Stimulated activated CD8-positive, alpha-beta memory T cell treated with anti-CD3 and anti-CD28 coated beads, Interleukin-15, amount 100 ng/mL, for 4 hours (primary cell): ENCODE measurements at places on chromosomes 2 and 18.

GRCh38 chr2:105194022-105194675 lies 47.4 kb upstream of the GPR45 start:
- no peak for DNase-seq

- DNase-seq = no peak
Measured at GRCh38 chr2:1494257-1494656, 81.0 kb downstream of the TPO start.

DNA sequence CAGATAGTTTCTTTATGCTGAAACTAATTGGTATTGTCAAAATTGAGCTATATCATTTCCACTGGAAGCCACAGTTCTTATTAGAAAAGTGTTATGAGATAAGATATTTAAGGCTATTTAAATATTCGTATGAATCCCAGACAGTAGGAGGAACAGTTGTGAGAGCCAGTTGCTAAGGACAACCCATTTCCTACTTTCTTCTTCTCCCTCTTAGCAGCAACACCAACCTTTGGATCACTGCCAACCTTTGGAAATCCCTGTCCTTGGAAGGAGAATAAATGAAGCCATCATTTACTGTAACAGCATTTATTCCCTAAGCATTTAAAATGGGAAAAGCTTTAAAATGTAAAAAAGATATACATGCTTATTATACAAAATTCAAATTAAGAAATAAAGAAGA lies 85.8 kb downstream of the PLCL1 start:
- DNase-seq = no peak

GRCh38 chr18:55322178-55322735 lies 265.7 kb downstream of the TCF4 start:
- no peak for DNase-seq

GRCh38 chr2:218985021-218985324 lies at the start of gene FEV:
Gene FEV (minus strand): TSS chr2:218985184. CDS start chr2:218985075, 109 bp downstream.
- DNase-seq = no peak

GRCh38 chr2:191607096-191607495 lies 70.8 kb upstream of the NABP1 start:
- no peak for DNase-seq

DNA sequence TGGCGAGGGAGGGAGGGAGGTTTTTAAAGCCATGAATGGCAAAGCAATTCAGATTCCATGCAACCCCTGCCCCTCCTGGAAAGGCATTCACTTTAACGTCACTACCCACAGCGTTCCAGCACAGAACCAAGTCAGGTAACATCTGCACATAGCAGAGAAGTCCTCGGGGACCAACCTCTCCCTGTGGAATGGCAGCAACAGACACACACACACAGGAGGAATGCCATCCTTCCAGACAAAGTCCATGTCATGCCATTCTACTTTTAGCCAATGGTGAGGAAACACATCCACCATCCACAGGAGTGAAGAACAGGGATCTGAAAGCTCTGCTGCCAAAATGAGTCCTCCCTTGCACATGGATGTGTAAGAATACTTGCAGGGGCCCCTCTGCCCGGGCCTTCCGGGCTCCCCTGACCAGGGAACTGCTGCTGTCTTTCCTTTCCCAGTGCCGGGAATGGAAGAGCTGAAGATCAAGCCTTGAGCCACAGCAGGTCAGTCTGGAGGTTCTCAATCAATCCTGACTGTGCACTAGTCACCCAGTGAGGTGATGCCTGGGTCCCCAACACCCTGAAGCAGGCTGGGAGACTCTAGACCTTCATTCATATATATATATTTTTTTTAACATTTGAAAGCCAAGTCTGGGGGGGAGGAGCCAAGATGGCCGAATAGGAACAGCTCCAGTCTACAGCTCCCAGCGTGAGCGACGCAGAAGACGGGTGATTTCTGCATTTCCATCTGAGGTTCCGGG lies 63.7 kb downstream of the UXS1 start:
- DNase-seq = no peak

GRCh38 chr2:223979730-223980396 lies 22.6 kb downstream of the MRPL44 start:
- no peak for DNase-seq

GRCh38 chr2:235854276-235854675 lies 313.9 kb downstream of the GBX2 start:
- no peak for DNase-seq

DNA sequence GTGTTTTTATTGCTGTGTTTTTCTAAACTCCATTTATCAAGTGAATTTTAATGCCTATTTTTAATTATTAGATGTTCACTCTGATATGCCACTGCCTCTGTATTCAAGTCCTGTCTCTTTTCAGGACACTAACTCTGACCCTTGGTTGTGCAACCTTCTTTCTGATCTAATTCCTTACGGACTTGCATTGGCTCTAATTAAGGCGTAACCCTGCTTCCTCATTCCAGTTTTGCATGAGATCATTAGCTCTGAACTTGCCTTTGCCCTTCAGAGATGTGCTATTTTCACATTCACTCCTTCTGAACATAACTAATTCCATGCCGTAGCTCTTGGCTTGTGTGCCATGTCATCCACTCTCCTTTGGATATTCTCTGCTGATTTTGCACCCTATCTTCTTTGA lies 162.5 kb upstream of the TMEFF2 start:
- DNase-seq = no peak

GRCh38 chr2:71884303-71885042 lies 263.2 kb downstream of the CYP26B1 start:
- no peak for DNase-seq

- no peak for DNase-seq
Measured at GRCh38 chr2:23041443-23041842, 343.5 kb upstream of the KLHL29 start.

DNA sequence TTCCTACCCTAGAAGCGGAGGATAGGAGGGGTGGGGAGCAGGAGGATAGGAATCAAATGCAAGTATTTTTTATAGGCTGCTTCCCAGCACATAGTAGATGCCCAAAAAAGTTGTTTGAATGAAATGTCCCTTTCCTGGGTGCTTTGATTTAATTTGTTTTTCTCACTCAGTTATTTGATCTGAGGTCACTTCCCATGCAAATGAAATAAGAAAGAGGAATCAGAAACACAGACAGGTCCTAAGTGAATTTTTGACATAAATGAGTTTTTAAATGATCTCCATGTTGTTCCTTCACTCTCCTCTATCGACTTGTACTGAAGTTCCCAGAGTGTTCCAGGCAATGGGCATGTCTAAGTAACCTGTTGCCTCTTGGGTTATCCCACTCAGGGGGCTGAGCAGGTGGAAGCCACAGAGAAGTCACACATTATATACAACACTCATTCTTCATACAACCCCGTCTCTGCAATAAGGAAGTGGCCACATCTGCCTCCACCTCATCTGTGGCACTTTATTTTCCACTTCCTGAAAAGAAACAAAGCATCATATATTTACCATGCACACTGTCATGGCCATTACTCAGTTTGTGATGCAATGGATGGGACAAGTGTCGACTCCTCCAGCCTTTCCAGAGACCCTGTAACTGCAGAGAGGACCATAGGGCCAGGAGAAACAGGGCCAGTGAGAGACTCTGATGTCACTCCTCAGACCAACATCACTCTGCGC lies 81.9 kb upstream of the ZNF397 start:
- no peak for DNase-seq

- no peak for DNase-seq
Measured at GRCh38 chr18:51069885-51070284, 39.9 kb downstream of the SMAD4 start.

- DNase-seq = no peak
Measured at GRCh38 chr2:98460573-98461497, 16.2 kb downstream of the INPP4A start.

DNA sequence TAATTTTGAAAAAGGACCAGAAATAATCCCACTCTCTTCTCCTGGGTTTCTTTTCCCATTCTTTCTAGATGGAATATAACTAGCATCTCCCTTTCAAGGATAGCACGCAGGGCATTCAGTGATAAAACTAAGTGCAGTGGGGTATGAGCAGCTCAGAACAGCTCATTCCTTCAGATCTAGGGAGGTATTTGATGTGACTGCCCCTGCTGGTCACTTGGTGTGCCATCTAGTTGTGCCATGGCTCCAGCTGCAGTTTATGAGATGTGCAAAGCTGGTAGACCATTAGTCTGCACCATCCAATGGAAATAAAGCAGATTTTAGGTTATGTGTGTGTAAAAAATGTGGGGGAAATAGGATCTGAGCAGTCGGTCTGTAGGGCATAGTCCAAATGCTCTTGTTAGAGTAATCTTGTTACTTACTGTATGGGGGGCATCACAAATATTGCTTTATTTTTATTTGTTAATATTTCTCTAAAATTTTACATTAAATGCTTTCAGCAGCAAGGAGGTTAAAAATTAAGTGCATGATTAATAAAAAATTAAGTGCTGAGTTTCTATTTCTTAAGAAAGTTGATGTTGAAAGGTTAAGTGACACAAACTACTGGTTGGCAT lies 38.9 kb downstream of the CTAGE1 start:
- DNase-seq = no peak

DNA sequence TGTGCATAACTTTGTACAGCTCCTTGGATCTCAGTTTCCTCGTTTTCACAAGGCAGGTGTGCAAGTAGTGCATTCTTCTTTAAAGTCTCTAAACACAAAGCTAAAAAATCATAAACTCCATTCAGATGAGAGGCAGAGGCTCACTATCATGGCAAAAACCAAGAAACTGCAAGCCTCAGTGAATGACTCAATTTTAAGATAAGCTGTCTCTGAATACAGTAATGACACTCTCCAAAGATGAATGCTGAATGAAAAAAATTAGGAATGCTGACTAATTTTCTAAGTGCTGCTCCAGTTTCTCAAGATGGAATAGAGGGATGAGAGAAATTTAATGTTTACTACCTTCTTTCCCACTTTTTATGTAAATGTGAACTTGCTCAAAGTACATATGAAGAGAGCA lies 17.2 kb downstream of the B4GALT6 start:
- no peak for DNase-seq

DNA sequence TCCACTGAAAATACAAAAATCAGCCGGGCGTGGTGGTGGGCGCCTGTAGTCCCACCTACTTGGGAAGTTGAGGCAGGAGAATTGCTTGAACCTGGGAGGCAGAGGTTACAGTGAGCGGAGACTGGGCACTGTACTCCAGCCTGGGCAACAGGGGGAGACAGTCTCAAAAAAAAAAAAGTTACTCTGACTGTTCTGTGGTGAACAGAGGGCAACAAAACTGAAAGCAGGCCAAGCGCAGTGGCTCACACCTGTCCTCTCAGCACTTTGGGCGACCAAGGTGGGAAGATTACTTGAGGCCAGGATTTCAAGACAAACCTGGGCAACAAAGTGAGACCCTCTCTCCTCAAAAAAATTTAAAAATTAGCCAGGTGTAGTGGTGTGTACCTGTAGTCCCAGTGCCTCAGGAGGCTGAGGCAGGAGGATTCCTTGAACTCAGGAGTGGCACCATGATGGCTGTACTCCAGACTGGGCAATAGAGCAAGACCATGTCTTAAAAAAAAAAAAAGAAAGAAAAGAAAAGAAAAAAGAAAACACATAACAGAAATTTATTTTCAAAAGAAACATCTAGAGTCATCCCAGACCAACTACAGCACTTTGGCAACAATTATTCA lies 13.6 kb upstream of the RTN4 start:
- no peak for DNase-seq

GRCh38 chr2:113762377-113763118 lies 6.1 kb upstream of the SLC35F5 start:
- no peak for DNase-seq

DNA sequence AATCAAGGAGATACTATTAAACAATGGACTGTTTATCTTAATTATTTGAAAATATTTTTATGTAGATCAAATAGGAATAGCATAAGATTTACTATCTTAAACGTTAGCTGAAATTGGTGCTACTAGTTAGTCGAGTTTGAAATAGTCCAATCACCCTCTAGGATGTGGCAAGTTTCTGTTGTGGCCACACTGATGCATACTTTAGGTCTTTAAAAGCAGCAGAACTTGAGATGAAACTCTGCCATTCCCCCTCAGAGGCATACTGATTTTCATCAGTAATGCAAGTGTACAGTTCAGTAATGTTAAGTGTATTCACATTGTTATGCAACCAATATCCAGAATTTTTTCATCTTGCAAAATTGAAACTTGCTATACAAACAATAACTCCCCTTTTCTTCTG lies 151.8 kb downstream of the SLC4A10 start:
- no peak for DNase-seq

DNA sequence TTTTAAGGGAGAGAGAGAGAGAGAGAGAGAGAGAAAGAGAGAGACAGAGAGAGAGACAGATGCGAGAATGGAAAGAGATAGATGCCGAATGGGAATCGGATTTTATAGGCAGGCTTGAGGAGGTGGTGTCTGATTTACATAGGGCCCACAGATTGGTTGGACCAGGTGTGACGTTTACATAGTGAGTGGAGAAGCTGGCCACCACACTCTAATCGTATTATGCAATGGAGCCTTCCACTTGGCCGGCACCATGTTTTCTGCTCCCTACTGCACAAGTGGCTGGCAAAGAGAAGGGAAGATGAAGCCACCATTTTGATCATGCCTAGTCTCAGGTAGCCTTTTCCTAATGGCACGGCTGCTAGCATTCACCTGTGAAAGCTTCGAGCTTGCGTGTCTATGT lies 33.9 kb downstream of the CD8B2 start:
- DNase-seq = no peak

- DNase-seq = no peak
Measured at GRCh38 chr18:10580215-10580614, 54.4 kb downstream of the NAPG start.

DNA sequence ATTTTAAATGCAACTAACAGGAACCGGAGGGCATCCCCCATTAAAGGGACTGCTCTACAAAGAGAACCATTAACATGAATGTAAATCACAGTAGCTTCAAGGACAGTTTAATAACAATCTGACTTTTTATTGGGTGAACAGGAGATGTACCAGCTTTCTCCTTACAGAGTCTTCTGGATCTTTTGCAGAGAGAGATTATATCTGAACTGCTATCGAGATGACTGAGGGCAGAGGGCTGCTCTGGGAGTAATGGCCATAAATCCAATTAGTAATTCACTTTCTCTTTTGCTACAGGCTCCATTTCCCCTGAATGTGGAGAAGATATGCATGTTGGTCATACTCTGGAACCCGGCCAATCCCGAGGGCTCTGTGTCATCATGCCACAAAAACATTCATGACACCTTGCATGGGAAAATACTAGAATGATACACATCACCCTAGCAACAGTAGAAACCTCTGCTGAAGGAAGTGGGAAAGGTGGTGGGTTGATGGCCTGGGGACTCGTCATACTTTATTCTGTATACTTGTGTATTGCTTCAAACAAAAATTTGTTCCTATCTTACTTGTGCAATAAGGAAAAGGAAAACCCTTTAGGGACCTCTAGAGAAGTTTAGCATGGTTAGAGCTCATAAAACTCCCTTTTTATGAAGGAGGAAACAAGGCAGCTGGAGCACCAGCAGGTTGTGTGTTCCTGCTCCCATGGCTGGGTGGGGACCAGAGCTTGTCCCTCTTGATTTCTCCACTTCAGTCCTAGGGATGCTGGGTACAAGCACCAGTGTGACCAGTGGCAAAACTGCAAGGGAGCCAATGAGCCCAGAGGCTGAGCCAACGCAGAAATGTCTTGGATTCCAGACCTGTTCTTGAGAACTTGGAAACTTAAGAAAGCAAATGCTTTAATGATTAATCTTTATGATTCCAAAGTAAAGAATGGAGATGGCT lies 26.0 kb downstream of the CTAGE1 start:
- DNase-seq = peak; percentile 19

- no peak for DNase-seq
Measured at GRCh38 chr2:110745048-110745447, 12.7 kb downstream of the ACOXL start.
